ENCODE measurements at places on chromosomes 6 and 20. TPM values are rescaled to one million over a fixed set of nuclear protein-coding genes. Genes with fewer than 3 reads are reported as not detected.
A peak's percentile ranks its signal among the peaks of the same experiment; 100 is the strongest.

- DNase-seq, result no peak
Observed at GRCh38 chr6:14858808-14859207, 387.1 kb upstream of the JARID2 start.

DNA sequence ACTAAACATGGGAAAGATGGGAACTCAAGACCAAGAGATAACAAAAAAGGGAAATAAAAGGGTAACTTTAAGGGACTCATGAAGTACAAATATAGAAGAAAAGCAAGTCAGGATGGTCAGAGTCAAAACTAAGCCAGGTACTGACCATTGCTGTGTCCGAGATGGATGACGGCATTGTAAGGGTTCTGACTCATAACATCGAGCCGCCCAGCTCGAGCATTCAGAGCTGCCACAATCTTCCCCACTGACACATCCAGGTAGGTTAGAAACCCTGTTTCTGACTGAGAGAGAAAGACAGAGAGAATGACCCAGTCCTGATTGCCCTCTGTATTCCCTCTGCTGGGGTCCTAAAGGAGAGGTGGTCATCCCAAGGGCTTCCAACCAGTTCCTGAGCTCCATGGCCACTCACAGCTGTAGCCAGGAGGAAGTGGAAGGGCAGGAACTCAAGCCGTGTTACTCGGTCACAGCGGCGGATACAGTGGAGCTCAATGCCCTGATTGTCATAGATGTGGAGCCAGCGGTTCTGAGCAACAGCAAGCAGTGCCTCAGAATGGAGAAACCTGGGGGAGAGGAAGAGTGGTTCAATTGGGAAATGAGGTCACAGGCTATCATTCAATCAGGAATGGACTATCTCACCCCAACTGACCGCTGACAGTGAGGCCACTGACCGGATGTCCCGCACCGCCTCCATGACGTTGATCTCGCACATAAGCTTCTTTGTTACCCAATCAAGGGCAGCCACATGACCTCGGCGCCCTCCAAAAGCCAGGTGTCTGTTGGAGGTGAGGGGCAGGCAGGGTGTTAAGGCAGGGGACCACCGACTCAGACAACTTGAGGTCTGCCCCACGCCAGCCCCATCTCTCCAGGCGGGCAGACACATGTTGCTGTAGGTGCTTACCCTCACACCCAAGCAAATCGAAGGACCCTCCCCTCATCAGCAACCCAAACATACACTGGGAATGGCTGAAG lies 1.8 kb downstream of the WDR46 start:
- no peak for DNase-seq

DNA sequence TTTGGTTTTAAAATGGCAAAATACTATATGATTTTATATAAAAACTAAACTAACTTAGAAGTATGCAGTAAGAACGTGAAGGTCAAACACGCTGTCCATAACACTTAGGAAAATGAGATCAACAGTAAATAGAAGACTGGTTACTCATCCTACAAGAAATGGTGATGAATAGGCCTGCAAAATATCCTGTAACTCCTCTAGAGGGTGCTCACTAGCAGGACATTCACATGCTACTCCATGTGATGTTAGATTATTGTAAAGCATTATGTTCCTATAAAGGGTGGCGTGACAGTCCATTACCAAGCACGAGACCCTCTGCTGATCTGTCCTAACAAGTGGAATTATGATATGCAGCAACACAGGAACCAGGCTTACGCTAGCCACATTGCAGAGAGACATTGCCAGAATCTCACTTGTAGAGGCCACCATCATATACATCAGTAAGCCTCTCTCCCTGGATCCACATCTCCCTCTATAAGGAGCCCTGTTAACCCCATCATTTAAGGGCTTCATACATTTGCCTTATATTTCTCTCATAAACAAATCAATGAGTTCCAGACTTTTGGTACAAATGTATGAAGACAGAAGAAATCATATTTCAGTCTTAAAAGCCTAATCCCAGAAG lies 18.0 kb upstream of the DEFB129 start:
- DNase-seq, result peak; percentile 60

- no peak for DNase-seq
Observed at GRCh38 chr6:139485185-139485584, 110.7 kb upstream of the CITED2 start.

GRCh38 chr6:3545156-3545555 lies 88.3 kb upstream of the SLC22A23 start:
- no peak for DNase-seq

- DNase-seq, result no peak
Observed at GRCh38 chr20:33522256-33522820, 32.4 kb downstream of the CBFA2T2 start.

DNA sequence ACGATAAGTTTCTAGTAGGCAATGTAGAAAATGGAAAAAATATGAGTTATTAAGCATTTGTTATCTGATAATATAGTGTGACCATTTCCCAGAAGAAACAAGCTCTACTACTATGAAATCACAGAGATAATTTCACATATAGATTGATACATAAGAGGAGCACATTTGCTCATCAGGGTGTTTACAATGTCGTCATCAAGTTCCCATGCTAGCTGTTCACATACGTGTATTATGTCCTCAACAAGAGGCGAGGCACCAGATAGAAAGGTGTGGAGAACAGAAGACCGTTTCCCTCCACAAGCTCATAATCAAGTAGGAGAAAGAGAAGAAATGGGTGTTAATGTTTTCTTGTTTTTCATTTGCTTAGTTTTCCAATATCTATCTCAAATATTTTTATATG lies 326.1 kb upstream of the ARID1B start:
- no peak for DNase-seq

GRCh38 chr6:36578030-36578429 lies 16.1 kb upstream of the SRSF3 start:
- DNase-seq, result no peak

DNA sequence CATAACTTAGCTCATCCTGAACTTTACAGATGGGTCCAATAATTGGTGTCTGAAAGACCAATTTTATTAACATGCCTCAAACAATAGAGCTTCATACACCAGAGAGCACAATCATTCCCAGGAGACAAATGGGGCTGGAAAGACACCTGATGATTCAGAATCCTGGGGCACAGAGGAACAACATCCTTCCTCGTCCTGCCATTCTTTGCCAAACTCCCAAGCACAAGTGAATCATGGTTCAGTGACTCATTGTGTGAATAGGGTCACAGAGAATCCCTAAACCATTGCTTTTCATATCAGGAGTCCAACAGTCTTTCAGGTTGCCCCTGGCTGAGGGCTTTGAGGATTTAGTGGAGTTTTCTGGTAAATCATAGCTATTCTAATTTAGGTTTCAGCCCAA lies 266.4 kb upstream of the BMP2 start:
- DNase-seq, result no peak

- DNase-seq, result no peak
Observed at GRCh38 chr20:49501917-49502316, 19.4 kb upstream of the KCNB1 start.

The FAM83C gene
- polyA plus RNA-seq, result not detected

The MLN gene
- polyA plus RNA-seq, result not detected

The AGER gene
- 1.9 TPM for polyA plus RNA-seq

The CALHM5 gene
- polyA plus RNA-seq, result not detected

The TTLL9 gene
- polyA plus RNA-seq, result not detected

The TNNC2 gene
- not detected for polyA plus RNA-seq

All from naive thymus-derived CD8-positive, alpha-beta T cell (primary cell).